ENCODE measurements at places on chromosomes 11 and 22. TPM values are rescaled to one million over a fixed set of nuclear protein-coding genes. Genes with fewer than 3 reads are reported as not detected.

The BTG4 gene
- not detected for total RNA-seq

The CRYBB2 gene
- not detected for total RNA-seq

The ART1 gene
- total RNA-seq, result not detected

The RAB3IL1 gene
- 12.1 TPM for total RNA-seq

The POU2AF3 gene
- 14.0 TPM for total RNA-seq

The MS4A6E gene
- not detected for total RNA-seq

The ARHGAP42 gene
- 25.1 TPM for total RNA-seq

The AMPD3 gene
- total RNA-seq, result 17.6 TPM

DNA sequence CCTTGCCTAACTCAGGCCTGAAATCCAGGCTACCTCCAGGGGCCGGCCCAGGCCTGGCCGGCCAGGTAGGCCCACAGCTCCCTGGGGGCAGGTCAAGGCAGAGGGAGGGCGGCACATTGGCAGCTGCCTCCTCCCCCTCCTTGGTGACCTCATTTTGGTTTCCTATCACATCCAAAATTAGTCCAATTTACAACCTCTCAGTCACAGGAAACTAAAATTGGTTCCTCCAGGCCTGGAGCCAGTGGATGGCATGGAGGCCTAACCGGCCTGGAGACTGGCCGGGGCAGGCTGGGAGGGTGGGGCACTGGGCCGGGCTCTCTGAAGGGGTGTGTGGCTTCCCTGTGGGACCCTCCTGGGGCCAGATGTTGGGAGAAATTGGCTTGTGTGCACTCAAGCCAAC, 35.9 kb downstream of the LRRC10B start:
- no peak for DNase-seq

- DNase-seq, result no peak
These were observed 123.6 kb upstream of the MTNR1B start for GRCh38 chr11:92845805-92846204.

GRCh38 chr11:100396266-100396665, 290.8 kb upstream of the ARHGAP42 start:
- no peak for DNase-seq

DNA sequence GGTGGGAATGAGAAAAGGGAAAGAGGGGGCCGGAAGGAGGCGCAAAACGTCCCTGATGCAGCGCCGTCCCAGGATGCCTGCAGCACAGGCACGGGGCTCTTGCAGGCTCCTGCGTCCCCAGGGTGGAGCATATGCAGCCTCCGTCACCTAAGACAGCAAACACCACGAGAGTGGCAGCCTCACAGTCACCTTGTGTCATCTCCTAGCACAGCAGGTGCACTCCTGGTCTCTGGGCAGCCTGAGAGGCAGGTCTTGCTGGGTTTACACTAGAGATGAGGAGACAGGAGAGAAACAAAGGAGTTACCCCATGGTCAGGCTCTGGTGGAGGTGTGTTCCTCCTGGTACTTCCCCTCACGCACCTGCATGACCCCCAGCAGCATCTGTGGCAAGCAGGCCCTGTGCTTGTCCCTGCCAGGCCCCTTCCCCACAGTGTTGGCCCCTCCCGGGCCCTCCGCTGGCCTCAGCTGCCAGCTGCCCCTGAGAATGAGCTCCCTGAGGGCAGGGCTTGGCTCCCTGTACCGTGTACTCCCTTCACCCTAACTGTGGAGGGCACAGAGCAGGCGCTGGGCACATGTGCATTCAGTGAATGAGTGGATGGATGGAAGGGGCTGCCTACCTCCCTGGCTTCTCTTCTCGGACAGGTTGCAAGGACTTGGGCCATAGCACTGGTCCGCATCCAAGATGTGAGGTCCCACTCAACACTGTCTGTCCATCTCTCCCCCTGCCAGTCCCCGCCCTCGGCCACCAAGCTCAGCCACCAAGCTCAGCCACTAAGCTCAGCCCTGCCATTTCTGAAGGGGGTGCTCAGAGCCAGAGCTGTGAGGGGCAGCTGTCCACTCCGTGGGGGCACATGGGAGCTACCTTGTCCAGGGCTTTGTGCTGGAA, 988.6 kb downstream of the BRD1 start:
- DNase-seq, result no peak

DNA sequence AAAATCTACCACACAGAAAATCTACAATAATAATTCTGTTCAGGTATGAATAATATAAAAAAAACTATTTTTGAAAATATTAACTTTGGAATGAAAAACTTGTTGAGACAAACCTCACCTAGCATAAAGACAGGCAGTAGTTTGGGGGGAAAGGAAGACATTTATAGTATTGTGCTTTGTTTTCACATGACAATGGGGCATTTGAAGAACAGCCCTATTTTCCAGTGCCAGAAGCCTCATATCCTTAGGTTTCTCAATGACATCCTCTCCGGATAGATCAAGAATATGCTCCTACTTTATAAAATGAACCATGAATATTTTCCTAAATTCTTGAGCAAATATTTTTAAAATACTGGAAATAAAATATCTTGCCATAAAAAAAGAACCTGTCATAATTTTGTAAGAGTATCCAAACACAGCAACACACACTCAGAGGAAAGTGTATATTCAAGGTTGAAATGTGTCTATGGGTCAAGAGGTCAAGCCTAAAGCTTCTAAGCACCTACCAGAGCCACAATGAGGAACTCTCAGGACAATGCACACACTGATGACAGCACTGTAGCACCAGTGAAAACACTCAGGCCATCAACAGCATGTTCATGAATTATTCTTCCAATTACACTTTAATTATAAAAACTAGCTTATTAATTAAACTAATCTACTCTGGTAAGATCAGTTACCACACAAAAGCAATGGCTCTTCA, 68.7 kb downstream of the MRTFA start:
- no peak for DNase-seq

DNA sequence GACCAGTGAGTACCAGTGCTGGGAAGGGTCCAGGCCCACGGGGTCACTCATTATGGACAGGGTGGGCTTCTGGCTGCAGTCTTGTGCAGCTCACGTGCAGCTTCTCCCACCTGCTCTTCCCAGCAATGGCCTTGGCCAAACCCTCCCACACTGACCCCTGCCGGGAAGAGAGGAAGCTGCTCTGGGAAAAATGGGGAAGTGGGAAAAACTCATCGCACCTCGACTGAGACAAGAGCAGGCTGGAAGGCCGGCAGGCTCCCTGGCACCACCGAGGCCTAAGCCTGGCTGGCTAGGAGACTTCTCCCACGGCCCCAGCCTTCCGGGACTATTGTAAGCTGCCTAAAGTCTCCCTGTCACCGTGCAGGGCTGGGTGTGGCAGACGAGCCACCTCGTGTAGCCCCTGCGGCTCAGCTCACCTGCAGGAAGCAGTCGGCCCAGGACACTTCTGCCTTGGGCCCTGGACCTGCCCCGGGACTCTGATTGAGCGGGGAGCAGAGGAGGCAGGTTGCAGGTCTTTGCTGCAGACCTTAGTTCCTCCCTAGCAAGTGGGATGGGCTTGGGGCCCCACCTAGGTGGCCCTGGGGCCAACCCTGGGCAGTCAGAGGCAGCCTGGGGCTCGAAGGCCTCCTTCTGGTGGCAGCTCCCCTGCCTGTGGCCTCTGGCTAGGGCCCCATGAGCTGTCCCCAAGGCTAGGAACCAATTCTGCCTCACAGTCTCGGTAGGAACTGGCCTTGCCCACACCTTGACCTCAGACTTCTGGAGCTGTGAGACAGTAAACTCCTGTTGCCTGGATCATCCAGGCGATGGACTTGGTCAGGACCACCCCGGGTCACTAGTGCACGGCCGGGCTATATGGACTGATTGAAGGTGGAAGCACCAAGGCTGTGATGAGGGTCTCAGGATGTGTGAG, 23.1 kb downstream of the MRGPRG start:
- DNase-seq, result no peak

GRCh38 chr11:31807799-31808667, 3.1 kb downstream of the PAX6 start:
- no peak for DNase-seq

DNA sequence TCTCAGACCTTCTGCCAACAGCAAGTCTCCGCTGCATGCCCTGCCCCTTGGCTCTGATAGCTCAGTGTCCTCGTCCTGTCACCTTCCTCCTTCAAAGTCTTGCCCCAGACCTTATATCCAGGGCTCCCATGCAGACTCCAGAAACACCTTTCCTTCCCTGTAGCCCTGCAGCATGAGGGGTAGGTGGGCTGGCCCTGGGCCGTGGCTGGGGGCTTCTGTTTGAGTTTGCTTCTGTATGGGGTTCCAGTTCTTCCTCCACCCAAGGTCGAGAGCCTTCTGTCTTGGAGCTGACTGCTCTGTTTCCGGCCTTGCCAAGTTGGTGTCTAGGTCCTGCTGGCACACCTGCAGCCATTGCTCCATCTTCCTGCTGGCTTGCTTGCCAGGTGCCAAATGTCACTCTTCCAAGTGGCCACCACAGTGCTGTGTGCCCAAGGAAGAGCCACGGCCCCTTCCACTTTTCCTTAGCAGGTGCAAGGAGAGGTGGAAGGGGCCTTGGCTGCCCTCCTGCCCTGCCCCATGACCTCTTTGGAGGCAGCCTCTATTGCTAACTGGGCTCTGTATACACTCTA, 74.8 kb upstream of the NECTIN1 start:
- no peak for DNase-seq

DNA sequence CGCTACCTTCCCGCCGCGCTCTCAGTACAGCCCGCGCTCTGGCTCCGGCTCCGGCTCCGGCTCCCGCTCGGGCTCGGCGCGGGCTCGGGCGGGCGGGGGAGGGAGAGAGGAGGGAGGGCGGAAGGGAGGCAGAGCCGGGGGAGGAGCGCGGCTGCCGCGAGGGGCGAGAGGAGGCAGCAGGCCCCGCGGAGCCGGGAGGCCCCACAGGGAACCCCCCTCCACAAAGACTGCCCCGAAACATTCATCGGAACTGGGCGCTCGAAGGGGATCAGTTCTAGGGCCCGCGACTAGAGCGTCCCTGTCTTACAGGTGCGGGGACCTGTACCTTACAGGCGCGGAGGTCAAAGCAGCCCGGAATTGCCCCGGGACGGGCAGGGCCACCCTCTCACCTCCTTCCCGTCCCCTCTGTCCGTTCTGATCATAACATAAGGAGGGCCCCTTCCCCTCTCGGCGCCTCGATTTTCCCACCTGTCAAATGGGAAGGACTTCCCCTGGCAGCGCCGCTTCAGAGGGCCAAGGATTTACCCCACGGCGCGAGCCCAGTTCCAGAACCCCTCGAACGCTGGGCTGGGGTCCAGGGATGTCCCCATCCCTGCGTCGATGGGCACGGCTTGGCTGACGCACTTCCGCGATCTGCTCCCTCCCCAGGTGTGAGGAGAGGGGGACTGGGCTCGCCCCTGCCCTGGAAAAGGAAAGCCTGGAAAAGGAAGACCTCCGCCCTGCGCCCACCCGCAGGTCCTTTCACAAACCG, at the start of gene SHISA8:
SHISA8 (minus strand) TSS at position 40 of the 751 bp plus-strand sequence. CDS start 407 bp downstream, outside the sequence.
- no peak for DNase-seq

GRCh38 chr22:50725597-50725996, 12.4 kb upstream of the ACR start:
- no peak for DNase-seq

- DNase-seq, result no peak
These were observed 873 bp downstream of the GPHA2 start for GRCh38 chr11:64934682-64935358.

DNA sequence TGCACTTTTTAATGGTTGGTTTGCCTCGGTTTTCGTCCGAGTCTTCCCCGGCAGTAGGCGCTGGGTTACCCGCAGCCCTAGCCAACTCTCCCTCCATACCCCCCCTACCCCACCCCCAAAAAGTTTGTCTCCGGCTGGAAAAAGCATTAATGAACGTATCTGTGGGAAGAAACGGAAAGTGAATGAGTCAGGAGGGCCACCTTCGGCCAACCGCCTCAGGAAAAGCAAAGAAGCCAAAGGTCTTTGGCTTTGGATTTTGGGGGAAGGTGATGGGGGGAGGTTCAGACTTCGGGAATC, 508 bp upstream of the FLI1 start:
- no peak for DNase-seq

DNA sequence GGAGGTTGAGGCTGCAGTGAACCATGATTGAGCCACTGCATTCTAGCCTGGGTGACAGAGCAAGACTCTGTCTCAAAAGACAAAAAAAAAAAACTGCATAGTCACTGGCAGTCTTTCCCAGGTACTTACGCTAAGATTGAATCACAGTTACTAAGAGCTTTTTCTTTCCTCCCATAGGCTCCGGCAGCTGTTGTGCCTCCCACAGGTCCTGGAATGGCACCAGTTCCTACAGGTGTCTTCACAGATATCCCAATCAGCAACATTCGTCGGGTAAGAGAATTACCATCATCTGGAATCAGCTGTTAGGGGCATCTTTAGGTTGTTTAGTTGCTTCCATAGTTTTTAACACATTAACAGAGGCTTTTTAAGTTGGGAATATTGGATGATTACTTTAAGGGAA, 19.8 kb downstream of the DLAT start:
- no peak for DNase-seq

DNA sequence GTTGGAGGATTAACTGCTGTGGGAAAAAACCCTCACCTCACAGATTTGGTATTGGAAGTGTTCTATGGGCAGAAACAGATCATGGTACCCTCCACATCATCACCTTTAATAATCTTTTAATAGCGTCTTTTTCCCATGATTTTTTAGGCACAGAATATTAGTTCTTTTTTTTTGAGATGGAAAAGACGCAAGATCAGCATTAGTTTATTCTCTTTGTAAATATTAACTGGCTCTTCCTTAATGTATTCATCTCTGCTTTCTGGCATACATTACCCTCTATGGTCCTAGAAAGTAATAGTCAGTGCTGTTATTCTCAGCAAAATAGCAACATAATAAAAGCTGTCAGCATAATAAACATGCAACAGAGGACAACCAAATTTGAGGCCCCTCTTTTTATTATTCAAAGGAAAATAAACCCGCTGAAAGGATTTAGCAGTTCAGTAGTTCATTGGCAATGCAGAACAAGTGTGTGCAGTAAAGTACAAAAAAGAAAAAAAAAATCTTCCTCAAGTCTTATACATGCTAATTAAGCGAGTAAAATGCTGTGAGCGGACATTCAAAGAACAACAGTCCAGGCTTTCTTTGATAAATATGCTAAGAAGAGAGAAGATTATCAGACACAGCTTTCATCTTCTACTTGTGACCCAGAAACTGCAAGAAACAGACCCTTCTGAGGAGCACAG, 37.5 kb upstream of the DDI1 start:
- DNase-seq, result no peak

- DNase-seq, result no peak
These were observed 111.5 kb upstream of the CSNK2A3 start for GRCh38 chr11:11464555-11464954.

- no peak for DNase-seq
These were observed 145.0 kb downstream of the APOL5 start for GRCh38 chr22:35862697-35863096.

- DNase-seq, result no peak
These were observed 99.1 kb downstream of the CD44 start for GRCh38 chr11:35237860-35238715.

- DNase-seq, result peak; percentile 14
These were observed 230.8 kb downstream of the CTTN start for GRCh38 chr11:70628855-70629844.

GRCh38 chr22:36368359-36368983, 19.3 kb downstream of the MYH9 start:
- DNase-seq, result no peak

- no peak for DNase-seq
These were observed 430.3 kb downstream of the AASDHPPT start for GRCh38 chr11:106507645-106508306.

- no peak for DNase-seq
These were observed 243.9 kb downstream of the TENM4 start for GRCh38 chr11:79196950-79197349.

GRCh38 chr11:123306531-123306930, 111.5 kb upstream of the CLMP start:
- no peak for DNase-seq

Data from mucosa of gallbladder (tissue), 1 donor.